ENCODE measurements at places on chromosomes 1 and 21.

GRCh38 chr1:99171184-99171813, 93.0 kb upstream of the PLPPR4 start:
- DNase-seq: no peak

GRCh38 chr1:18783705-18784481, 75.6 kb downstream of the TAS1R2 start:
- no peak for DNase-seq

DNA sequence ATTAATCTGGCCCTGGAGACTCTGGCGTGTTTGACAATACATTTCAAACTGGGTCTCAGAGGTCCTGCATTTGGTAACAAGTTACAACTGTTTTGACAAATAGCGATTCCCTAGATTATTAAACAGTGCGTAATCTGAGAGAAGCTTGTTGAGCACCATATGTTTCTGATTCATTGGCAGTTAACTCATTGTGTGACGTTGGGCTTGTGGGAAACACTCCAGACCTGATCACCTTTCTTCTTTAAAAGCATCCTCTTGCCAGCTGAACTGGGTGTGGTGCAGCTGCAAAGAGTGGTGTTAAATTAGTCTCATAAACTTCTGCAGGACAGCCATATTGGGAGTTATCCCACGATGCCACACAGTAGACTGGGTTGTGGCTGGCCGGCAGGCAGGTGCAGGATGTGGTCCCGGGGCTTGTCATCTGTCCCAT, 82.7 kb downstream of the CDC7 start:
- DNase-seq: no peak

DNA sequence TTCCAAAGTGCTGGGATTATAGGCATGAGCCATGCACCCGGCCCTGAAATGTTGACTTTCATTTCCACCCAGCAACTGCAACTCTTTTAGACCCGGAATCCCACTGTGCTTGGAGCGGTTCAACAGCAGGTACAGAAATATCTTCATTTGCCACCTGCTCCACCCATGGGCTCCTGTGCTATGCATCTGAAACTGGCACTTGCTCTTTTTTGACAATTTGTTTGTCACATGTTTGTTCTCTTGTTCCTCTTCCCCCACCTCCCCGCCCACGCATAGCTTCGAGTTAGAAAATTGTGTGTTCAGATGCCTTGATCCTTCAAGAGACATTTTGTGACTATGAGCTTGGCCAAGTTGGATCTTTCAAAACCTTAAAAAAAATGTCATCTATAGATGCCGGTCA, 2.4 kb upstream of the IFNLR1 start:
- peak; percentile 52 for DNase-seq

- no peak for DNase-seq
Observed at GRCh38 chr1:194341587-194341986, 1155.2 kb upstream of the B3GALT2 start.

DNA sequence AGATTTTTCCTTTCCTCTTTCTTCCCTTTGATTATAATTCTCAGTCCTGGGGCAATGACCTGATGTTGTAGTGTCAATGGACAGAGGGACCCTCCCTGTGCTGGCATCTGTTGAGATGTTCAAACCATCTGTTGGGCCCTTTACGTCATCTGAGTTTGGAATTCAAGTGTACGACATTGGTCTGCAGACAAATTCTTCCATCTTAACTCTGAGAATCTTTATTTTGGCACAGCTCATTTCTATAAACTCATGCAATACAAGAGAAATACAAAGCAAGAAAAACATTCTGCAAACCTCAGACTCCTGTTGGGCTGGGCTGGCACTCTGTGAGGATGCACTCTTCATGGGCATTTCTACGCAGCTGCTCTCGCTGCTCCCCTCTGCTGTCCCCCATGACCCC, 54.2 kb downstream of the IFI44 start:
- DNase-seq: no peak

DNA sequence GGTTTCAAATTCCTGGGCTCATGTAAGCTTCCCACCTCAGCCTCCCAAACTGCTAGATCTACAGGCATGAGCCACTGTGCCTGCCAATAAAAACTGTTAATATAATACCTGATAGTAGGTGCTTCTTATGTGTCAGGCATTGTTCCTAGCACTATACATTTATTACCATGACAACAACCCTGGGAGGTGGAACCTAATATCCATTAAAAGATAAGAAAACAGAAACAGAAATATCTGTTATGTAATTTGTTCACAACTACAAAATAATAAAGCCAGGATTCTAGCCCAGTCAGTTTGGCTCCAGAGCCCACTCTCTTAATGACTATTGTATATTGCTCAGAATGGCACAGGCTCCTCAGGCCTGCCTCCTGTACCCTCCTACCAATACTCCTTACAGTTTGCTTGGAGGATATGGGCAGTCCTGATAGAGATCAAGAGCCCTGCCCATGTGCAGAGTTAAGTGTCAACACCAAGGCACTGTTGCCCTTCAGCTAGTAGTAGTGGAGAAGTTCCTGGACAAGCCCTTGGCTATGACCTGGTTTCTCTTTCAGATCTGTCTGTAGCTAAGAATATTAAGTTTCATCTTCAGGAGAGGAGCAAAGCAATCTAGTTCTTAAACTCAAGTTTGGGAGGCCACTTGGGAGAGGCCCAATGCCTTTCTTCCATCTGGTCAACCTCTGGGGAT, 22.4 kb downstream of the RPL5 start:
- no peak for DNase-seq

GRCh38 chr1:223304931-223305330, 59.0 kb downstream of the SUSD4 start:
- DNase-seq: no peak

DNA sequence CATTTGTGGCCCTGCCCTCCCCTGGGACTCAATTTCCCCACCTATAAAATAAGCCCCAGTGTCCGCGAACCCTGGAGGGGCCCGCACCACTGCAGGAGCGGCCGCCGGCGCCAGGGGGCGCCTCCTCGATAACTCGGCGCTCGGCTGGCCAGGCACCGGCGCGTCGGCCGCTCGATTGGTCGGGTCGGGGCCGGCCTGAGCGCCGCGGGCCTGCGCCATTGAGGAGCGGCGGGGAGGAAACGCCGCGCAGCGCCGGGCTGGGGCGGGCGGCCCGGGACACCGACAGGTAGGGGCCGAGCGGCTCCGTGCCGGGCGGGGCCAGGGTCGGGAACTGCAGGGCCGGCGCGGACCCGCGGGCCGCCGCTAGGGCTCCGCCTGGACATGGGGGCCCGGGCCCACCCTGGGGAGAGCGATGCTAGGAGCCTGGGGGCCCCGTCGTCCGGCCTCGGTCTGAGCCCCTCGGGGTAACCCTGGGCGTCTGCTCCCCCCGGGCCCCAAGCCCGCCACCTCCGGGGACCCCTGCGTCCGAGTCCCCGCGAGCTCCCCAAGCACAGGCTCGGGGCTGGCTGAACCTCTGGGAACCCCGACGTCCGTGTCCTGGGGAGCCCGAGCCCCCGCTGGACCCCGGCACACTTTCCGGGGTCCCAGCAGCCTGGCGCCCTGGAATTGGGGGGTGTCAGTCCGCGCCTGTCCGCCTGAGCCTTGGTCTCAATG, at the start of gene VPS13D:
Gene VPS13D, plus strand, starts transcription at position 196 of the 714 bp plus-strand sequence. CDS start 4,237 bp downstream, outside the sequence.
- DNase-seq: peak; percentile 96

DNA sequence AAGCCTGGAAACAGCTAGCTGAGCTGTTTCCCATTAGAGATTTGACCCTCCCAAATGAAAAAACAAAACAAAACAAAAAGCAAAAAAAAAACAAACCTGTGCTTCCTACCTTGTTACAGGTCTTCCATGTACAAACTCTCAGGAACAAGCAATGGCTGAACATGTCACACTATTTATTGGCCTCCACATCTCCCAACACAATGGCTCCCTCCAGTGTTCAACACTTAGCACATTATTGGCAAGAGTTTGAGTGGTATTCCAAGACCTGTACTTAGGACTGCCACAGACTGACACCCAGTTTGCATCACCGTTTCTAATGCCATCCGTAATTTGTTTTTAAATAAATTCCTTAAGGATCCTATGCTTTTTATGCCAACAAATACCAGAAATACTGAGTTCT, 195.0 kb upstream of the OLFM3 start:
- DNase-seq: peak; percentile 4

- no peak for DNase-seq
Observed at GRCh38 chr1:43206600-43207228, 34.6 kb downstream of the CFAP57 start.

DNA sequence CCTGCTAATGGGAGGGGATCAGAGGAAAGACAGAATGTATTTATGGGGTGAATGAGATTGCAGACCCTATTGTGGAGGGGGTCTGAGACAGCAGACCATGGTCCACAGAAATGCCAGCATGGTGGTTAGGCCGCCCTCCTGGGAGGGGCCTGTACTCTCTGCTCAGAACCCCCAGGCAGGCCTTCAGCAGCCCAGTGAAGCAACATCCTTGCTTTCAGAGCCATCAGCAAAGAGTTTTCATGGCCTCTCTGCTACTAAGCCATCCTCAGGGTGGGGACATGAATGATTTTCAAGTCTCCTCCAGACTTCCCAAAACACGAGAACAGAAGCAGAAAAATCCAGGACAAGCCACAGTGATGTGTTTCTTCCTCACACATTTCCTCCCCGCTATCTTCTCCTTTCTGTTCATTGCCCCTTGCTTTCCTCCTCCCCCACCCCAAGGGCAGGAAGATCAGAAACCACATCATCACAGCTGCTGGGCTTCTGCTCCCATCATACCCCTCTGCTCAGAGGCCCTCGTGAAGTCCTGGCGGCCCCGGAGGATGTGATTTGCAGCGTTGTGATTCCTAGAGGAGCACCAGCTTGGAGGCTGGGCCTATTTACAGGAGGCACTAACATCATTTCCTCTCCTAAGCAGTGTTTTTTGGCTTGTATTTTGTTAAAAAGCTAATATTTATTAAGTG, 48.0 kb downstream of the ABCA4 start:
- no peak for DNase-seq

GRCh38 chr21:38833117-38833516, 27.4 kb downstream of the ETS2 start:
- DNase-seq: no peak

DNA sequence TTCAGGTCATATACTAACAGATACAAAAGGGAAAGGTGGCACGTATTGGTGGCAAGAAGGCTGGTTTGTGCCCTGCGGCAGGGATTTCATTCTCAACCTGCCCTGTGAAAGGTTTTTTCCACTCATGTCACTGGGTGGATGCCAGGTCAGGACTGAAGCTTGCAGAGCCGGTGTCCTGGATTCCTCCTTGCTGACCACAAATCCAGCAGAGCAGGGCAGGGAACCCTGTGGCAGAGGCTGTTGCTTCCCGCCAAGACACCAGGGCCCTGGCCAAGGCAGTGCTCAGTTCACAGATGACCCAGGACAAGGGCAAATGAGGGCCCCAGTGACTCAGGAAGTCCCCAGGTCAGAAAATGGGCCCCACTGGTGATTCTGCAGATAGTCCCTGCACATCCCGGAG, 16.4 kb downstream of the BSND start:
- no peak for DNase-seq

DNA sequence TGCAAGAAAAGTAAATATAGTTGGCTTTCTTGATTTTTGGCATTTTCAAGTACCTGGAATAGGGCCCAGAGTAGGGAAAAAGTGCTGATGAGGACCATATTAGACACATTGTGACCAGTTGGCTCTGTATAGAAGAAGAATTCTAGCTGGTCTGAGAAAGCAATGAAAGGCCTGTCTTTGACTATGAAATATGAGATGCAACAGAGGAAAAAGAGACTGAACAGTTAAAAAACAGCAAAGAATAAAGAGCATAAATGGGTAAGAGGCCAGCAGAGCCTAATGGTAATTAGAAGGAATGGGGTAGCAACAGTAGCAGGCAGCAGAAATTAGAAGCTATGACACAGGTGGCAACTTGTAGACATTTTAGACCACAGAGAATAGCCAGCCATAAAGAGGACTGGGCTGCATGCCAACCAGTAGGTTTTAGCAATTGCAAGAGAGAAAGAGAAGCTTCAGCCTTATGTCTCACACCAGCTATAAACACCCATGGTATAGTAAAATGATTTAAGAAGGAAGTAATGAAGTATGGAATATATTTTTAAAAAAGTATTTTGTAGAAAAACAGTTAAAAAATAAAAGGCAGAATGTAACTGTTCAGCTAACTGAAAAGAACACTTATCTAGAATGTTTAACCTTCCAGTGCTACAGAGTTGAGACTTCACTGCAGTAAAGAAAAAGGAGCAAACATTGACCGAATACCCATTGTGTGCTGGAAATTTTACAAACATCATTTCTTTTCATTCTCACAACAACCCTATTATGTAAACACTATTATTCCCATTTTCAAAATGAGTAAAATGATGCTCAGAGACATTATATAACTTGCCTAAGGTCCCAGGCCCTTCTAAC, 114.1 kb downstream of the LHX4 start:
- no peak for DNase-seq

DNA sequence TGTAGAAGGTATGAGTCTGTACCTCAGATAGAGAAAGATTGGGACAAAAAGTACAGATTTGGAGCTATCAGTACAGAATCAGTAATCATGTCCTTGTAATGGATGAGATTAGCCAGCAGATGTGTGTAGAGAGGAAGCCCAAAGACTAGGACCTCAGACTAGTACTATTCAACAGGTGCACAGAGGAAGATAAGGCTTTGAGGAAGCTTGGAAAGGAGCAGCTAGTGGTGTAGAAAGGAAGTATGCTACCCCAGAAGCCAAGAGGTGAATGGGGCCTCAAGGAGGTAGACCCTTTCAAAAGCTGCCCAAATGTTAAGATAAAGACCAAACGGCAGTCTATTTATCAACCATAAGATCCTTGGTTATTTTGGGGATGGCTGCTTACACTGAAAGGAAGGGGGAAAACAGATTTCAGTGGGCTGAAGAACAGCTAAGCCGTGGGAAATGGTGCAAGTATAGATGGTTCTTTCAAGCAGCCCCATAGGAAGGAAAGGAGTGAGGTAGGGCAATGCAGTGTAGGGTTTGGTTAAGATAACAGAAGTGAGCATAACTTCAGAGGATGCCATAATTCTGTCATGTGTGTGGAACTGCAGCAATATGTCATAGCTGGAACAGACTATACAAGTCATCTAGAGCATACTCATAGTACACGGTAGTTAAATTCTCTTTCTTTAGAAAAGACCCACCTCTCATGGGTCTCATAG, 221.7 kb downstream of the HHIPL2 start:
- DNase-seq: no peak

GRCh38 chr1:58909914-58910681, 126.3 kb upstream of the JUN start:
- no peak for DNase-seq

- DNase-seq: no peak
Observed at GRCh38 chr1:20061866-20062265, 8.1 kb upstream of the PLA2G5 start.

DNA sequence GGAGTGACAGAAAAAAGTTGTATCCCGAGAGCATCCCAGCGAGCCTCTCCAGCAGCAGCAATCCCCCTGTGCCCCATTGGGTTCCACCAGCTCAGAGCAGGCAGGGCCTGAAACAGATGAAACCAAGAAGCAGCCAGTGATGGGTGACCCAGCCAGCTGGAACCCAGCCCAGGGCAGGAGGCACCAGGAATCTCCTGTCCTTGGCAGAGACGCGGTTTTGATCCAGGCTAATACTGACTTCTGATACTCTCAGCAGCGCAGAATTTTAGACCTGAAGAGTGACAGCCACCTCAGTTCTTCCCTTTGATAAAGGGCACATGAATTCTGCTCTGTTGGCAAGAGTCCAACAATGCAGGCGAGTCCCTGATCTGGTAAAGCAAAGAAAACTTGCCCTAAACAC, 11.4 kb upstream of the OLIG1 start:
- no peak for DNase-seq
